ENCODE measurements at places on chromosomes 7 and 10.

- no peak for DNase-seq
These were observed 64.3 kb upstream of the ZNF438 start for GRCh38 chr10:31095677-31096560.

DNA sequence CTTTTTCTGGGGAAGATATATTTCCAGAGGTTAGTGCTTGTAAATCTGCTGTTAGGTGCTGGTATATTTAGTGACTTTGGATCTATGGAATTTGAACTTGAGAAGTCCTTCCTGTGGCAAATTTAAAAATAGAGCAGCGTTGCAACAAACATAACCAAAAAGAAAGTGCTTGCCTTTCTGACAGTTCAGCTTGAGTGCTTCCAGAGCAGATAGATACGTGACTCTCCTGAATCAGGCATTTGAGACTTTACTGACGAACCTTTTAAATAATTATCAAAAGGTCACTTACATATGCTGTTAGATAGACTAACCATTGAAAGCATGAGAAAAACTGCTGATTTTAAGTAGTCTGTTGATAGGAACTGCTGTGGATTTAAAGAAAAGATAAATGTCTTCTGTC lies 387.5 kb upstream of the LRRTM3 start:
- DNase-seq: no peak

DNA sequence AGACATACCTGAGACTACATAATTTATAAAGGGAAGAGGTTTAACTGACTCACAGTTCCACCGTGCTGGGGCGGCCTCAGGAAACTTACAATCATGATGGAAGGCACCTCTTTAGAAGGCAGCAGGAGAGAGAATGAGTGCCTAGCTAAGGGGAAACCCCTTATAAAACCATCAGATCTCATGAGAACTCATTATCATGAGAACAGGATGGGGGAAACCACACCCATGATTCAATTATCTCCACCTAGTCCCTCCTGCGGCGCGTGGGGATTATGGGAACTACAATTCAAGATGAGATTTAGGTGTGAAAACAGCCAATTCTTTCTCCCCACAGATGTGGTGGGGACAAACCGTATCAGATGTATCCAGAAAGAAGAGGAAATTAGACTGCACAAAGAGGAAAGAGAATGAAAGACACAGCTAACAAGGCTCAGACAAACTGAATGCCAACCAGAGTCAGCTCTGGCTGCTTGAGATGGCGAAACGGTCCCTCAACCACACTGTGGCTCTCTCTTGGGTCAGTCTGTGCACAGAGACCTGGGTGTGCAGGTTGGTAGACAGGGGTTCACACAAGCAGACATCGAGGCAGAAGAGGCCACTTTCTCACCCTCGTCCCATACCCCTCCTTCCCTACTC lies 375.6 kb downstream of the SFMBT2 start:
- DNase-seq: no peak

DNA sequence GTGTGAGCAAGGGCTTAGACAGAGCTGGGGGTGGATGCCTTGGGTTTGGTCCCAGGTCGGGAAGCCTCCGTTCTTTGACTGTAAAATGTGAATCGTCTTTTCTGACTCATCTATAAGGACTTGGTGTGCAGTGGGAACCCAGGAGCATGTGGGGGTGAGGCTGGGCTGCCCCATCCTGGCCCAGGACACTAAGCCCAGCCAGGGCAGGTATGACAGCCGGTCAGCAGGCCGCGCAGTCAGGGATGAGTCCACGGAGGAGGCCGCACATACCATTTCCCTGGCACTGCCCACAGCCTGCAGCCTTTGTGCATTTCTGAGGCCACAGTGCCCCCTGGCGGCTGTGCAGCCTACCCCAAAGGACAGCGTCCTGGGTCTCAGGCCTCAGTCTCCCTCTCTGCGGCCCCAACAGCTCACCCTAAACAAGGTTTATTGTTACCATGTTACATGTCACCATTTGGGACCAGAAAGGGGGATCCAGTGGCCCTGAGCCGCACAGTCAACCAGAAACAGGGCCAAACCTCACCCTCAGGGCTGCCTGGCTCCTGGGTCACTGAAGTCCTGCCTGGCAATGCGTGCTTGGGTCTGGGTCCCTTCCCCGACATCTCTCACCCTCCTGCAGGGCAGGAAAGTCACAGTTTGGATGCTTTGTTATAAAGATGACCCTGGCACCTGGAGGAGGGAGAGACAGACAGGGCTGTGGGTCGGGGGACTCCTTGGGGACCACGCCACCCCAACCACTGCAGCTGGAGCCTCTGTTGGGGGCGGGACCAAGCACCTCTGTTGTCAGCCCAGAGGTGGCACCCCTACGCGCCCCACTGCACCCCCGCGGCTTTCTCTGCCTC lies 14.4 kb upstream of the SH2B2 start:
- peak; percentile 72 for DNase-seq

DNA sequence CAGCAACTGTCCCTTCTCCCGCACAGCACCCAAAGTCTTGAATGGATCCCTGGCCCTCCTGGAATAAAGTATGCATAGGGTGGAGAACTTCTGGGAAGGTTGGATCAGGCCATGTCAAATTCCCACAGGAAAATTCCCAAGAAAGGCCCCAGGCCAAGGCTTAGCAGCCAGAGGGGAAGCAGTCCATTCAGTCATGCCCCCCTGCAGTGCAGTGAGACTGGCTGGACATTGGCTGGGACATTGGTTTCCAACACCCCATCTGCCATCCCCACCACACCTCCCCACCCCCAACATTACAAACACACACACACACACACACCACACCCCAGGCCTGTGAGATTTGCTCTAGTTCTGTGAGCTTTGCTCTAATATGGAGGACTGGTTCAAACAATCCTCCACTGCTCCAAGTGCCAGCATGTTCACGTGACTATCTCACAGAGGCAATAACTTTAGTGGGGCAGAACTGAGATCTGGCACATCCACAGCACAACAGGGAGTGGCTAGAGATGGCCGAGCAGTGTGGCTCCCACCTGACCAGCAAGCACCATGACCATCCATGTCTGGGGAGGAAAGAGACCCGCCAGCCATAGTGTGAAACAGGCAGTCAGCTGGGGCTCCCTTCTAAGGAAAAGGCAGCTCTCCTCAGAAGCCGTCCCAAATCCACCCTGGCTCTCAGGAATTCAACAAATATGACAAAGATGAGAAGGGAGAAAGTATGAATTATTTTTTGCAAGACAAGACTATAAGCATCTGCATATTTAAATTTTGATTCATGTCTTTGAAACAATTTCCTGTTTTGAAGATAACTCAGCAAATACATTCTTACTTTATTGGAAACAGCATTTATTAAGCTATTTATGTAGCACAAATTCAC lies 6.7 kb upstream of the FAM170B start:
- no peak for DNase-seq

DNA sequence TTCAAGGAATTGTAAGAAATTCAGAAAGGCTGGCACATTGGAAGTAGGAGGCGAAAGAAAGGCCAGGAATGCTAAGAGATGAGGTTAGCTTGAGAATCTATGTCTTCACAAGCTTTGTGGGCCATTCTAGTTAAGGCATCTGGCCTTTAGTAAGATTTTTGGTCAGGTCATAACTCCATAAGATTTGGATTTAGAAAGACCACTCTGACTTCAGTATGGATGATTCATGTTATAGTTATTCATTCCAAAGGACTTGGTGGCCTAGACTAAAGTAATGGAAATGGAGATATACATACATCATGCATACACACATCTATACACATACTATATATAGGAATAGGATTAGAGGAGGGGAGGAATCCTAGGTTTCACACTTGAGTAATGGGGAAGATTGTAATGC lies 77.5 kb downstream of the SEPTIN7 start:
- DNase-seq: no peak

GRCh38 chr10:124595143-124595883 lies 133.7 kb downstream of the LHPP start:
- DNase-seq: no peak

- DNase-seq: no peak
These were observed 232.5 kb upstream of the FZD1 start for GRCh38 chr7:91031757-91032156.

DNA sequence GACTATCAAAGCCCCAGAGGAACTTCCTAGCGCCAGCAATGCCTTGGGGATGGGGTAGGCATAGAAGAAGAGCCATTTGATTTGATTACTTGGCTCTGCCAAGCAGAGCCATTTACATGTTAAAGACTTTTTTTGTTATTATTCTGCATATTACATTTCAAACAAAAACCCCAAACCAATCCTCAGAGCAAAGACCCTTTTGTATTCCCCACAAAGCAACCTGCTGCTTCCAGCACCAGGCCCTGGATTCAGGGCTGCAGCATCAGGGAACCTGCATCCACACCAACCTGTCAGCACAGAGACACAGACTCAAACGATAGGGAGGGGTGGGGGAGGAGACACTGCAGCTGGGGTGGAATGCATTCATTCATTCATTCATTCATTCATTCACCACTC lies 73.2 kb downstream of the GRID1 start:
- DNase-seq: no peak

DNA sequence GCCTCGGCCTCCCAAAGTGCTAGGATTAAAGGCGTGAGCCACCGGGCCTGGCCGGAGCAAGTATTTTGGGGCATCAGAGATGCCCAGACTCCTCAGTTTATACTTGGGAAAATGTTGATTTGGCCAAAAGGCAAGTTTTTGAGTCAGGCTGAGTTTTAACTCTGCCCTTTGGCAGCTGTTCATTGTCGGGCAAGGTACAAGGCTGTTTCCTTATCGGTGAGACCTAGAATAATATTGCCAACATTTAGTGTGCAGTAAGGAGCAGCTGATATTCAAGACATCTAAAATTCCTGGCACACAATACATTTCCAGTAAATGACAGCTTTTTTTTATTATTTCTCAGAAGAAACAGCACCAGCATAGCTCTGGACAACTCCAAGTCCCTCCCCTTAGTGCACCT lies 147.6 kb upstream of the C7orf33 start:
- DNase-seq: no peak

- DNase-seq: no peak
These were observed 13.1 kb upstream of the TLX1 start for GRCh38 chr10:101118031-101118430.

- no peak for DNase-seq
These were observed 136.9 kb downstream of the CUBN start for GRCh38 chr10:16992611-16993119.

GRCh38 chr7:46115410-46115809 lies 194.3 kb upstream of the IGFBP3 start:
- no peak for DNase-seq

GRCh38 chr10:1612908-1613307 lies 124.4 kb downstream of the ADARB2 start:
- no peak for DNase-seq

DNA sequence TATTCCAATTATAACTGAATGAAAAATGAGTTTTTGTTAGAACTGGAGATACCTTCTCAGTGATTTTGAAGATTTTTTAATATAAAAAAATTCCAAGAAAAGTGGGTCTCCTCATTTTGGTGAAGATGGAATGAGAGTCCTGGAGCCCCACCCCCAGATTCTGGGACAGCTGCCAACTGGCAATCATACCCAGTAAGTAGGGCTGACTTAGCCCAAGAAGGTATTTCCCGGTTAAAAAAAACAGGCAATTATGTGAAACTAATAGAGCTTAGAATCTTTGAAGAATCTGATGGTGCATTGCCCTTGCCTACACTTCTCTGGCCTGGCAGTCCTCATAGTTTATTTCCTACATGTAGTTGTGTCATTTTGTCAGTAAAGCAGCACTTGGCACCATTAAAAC lies 52.8 kb upstream of the VWDE start:
- no peak for DNase-seq

DNA sequence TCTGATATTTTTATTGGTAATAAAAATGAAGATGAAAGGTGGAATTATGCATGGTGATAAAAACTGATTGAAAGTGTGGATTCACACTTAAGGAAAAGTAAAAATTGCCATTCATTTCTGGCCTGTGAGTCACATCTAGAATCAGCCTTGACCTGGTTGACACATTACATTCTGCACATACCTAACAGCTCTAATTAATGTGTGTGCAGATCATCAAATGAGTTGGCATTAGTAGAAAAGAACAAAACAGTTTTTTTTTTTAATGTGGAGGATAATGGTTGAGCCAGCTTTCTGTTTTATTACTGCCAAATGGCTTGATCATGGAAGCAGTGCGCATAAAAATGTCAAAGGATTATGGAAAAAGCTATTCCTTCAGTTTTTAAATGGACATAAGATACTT lies 142.6 kb upstream of the TMEM196 start:
- DNase-seq: no peak

DNA sequence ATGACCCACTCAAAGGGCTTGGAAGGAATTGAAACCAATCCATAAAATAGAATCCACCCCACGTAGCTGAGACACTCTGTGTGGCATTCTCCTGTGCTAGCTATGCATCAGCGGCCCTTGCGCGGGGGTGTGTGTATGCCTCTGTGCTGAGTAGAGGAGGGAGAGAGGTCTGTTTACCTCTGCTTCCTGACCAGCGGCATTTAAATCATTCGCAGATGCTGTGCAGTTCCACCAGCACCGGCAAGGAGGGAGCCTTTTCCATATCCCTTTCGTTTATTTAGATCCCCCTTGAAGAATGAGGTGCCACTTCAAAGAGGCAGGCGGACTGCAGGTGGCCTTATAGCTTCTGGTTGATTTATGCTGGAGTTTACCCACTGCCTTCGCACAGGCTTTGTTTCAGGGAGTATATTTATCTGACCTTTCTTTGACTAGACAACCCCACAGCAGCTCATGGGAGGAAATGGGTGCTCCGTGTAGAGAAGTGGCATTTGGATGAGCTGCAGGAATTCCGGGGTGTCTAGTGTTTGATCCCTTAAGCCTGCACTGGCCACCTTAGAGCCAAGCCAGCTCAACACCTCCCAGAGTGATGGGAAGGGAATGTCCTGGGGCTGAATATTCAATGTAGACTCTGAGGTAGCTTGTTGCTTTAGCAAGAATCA lies 11.4 kb downstream of the C10orf53 start:
- DNase-seq: no peak

DNA sequence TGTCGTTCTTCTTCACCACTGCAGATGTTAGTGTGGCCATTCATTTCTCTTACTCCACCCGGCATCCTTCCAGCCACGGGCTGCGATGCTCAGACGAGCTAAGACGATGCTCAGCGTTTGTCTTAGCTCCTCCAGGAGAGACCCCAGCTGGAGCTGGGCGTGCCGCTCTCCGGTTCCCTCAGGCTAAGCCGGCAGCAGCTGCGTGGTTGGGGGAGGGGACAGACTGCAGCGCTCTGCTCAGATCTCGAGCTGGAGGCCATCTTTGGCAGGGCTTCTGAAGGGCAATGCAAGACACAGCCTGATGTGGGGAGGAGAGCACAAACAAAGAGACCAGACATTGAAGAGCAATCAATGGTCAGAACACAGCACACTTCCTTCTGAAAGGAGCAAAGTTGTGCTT lies 4.8 kb downstream of the INA start:
- DNase-seq: no peak

GRCh38 chr7:2572101-2572842 lies 13.5 kb downstream of the IQCE start:
- no peak for DNase-seq

DNA sequence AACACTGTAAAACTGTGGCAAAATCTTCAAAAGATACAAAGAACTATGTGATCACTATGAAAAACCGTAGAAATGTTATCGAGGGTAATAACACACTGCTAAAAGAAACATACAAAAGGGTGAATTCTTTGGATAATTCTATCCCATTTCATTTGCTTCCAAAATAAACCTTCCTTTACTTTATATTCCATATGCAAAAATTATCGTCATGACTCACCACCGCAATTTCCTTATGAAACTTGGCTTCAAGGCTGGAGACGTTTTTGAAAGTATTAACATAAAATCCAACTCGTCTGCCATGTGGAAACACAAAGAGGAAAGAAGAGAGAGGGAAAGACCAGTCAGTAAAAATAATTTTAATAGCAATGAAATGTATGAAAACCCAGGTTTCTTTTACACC lies 165.2 kb downstream of the AMPH start:
- no peak for DNase-seq

All from GM18507 (cell line).